ENCODE measurements at places on chromosomes 6 and 20.

DNA sequence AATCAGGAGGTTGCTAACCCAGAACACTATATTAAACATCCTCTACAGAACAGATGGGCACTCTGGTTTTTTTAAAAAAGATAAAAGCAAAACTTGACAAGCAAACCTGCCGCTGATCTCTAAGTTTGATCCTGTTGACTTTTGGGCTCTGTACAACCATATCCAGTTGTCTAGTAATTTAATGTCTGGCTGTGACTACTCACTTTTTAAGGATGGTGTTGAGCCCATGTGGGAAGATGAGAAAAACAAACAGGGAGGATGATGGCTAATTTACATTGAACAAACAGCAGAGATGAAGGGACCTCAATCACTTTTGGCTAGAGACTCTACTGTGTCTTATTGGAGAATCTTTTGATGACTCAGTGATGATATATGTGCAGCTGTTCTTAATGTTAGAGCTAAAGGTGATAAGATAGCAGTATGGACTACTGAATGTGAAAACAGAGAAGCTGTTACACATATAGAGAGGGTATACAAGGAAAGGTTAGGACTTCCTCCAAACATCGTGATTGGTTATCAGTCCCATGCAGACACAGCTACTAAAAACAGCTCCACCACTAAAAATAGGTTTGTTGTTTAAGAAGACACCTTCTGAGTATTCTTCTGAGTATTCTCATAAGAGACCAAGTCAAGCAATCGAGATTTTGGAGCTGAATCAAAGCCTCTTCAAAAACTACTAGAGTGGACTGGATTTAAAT lies 201.2 kb upstream of the SHLD1 start:
- no peak for DNase-seq

DNA sequence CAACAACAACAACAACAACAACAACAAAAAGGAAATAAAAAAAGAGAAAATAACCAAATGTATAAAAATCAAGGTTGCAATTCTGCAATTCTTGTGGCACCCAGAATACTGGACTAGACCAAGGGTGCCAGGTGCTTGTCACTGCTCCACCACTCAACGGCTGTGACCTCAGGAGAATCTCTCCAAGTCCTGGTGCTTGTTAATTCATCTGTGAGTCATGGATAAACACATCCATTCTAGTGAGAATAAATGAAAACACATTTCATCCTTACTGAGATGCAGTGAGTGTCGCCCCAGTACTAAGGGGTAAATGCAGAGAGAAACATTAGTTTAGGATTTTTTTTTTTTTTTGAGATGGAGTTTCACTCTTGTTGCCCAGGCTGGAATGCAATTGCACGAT lies 32.0 kb downstream of the HLA-C start:
- no peak for DNase-seq

GRCh38 chr6:107936162-107936909 lies 21.7 kb downstream of the SEC63 start:
- no peak for DNase-seq

- peak; percentile 75 for DNase-seq
Observed at GRCh38 chr20:7926767-7927166, 13.5 kb downstream of the HAO1 start.

DNA sequence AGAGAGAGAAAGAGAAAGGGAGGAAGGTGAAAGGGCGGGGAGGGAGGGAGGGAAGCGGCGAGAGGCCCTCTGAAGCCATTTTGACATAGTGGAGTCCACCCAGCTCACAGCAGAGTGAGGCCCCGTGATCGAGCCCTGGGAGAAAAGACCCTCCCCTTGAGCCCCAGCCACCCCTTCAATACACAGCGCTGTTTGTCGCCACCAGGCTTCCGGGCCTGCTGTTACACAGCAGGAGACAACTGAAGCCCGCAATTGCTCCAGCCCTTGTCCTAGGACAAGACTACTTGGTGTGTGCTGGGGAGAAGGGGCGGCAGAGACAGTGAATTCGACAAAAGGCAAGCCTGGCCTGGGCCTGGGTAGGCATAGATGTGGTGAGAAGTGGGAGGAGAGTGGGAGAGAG lies 67.3 kb downstream of the PRR18 start:
- DNase-seq, result no peak

Measured in fibroblast of the aortic adventitia (primary cell).